Left lung (tissue), 14 donors: ENCODE measurements at places on chromosomes 6 and 20. TPM values are rescaled to one million over a fixed set of nuclear protein-coding genes. Genes with fewer than 3 reads are reported as not detected.

- DNase-seq = no peak
Observed at GRCh38 chr20:54200487-54201267, 7.2 kb upstream of the PFDN4 start.

- no peak for DNase-seq
Observed at GRCh38 chr6:110738899-110739365, 76.3 kb downstream of the CDK19 start.

- DNase-seq = no peak
Observed at GRCh38 chr6:154161689-154162088, 122.6 kb downstream of the OPRM1 start.

DNA sequence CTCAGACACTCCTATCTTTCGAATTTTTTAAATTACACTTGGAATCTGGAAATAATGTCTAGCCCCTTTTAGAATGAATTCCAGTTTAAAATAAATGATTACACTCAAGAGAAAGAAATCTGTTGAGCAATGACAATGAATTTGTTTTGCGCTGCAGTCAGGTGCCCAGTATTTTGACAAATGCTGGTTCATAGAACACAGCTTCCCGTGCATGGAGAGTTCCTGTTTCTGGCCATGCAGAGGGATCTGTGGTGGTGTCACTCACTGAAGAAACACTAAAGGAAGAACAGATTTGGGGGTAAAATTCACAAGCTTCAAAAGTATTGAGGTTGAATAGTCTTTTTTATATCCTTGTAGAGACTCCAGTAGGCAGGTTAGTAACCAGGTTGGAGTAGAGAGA, 113.4 kb upstream of the CEP85L start:
- no peak for DNase-seq

GRCh38 chr6:151847064-151847463, 39.6 kb downstream of the ESR1 start:
- DNase-seq = peak; percentile 26

- DNase-seq = peak; percentile 5
Observed at GRCh38 chr6:125987026-125987617, 782 bp downstream of the TRMT11 start.

- no peak for DNase-seq
Observed at GRCh38 chr6:3888153-3888957, 39.2 kb downstream of the FAM50B start.

DNA sequence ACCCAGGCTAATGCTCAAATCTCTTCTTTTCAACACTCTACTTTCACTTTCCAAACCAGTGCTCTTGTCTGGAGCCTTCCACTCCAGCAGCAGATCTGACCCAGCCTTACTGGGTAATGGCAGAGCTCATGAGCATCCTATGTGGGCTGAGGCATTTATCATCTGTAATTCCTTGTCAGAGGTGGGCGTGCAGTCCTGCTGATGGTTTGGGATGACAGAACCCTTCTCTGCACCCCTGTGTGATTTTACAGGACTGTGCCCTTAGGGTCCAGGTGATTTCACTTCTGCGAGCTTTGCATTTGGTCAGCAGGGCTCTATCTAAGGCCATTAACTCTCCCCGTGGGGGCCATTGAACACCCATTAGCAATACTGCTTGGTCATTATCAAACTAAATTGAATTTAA, 55.4 kb downstream of the LAMA4 start:
- DNase-seq = no peak

- no peak for DNase-seq
Observed at GRCh38 chr6:168133168-168133561, 54.2 kb upstream of the FRMD1 start.

DNA sequence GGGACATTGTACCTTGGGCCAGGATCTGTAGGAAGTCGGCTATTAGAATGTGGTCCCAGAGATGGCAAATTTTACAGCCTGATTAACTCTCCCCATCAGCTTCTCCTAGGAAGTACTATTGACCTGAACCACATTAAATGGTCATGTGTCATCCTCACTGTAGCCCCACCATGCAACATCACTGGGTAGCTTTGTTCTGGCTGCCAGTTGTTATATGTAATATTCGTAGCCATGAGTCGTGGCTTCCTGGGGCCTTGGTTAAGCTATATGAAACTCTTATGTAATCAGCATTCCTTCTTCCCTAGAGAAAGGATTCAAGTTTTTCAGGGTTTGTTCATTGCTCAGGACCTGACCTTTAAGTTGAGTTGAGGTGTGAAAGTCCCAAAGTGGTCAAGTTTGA, 125.7 kb downstream of the ANKS1A start:
- no peak for DNase-seq

GRCh38 chr20:22584922-22585785, 782 bp upstream of the FOXA2 start:
- no peak for DNase-seq

DNA sequence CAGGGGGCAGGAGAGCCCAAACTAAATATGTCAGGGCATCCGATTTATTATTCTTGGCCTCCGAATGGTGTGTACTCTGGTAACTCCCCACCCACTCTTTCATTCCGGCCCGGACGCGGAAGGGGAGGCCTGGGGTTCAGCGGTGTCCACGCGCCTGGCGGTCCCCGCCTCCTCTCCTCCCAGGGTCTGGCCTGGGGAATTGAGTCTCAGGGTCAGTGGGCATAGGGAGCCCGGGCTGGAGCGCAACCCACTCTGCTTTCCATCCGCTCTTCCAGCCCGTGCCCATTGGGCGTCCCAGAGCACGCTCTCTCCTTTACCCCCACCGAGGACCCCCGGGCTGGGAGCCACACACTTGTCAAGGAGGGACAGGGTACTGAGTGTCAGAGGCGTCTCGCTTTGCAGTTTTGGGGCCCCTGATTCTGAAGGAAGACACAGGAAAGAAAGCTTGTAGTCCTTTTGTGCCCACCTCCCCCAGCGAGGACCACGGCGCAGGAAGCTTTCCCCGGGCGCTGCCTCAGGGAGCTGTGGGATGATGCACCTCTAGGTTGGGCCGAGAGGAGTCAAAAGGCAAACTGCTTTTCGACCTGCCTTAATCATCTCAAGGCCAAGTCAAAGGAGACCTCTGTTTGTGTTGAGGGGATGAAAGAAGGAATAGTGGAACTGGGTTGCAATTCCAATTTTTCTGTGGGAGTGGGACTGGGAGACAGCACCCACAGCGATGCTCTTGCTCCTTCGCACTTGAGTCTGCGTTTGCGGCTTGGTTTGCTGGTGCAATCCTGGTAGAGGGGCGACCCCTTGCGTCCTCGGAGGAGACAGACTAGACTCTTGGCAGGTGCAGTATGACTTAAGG, 2.5 kb downstream of the RSPO3 start:
- no peak for DNase-seq

GRCh38 chr6:148455674-148456558, 113.3 kb downstream of the SASH1 start:
- no peak for DNase-seq

DNA sequence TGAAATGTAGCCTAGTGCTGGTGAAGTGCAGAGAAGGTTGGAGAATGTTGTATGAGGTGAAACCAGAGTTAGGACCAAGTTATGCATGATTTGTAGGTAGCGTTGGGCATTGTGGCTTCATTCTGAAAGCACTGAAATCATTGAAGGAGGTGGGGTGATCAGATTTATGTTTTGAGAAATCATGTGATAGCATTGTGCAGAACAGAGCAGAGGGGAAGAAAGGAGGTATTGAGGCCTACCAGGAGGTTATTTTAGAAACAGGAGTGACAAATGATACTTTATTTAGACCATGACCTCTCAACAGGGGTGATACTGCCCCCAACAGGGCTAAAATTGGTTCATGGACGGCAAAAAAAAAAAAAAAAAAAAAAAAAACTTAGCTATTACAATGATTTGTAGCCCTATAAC, 15.6 kb upstream of the HMGN3 start:
- no peak for DNase-seq

DNA sequence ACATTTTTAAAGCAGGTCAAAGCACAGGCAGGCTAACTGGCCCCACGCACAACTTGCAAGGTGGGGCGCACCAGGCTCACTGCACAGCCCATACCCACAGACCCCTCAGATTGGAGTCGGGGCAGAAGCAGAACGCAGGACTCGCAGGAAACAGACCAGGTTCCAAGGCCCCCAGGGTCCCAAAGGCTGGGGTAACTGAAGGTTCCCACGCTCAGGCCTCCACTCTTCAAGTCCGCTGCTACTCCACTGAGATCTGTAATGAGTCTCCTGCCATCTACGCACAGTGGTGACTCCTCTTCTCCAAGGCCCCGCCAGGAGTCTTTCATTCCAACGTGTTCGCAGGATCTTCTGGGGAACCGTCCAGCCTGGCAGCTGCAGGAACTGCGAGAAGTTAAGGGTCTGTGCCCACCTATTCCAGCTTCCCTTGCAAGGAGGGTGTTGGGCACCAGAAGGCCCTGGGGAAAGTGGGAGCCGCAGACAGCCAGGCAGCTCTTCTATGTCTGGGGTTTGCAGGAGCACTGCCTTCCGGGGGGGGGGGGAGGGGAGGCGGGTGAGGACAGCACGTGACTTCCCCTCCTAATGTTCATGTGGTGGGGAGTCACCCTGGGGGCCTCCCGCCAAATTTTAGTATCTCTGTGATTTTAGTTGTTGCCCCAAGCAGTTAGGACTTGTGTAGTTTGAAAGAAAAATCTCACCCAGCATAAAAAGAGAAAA, 2.0 kb upstream of the TAF4 start:
- no peak for DNase-seq

DNA sequence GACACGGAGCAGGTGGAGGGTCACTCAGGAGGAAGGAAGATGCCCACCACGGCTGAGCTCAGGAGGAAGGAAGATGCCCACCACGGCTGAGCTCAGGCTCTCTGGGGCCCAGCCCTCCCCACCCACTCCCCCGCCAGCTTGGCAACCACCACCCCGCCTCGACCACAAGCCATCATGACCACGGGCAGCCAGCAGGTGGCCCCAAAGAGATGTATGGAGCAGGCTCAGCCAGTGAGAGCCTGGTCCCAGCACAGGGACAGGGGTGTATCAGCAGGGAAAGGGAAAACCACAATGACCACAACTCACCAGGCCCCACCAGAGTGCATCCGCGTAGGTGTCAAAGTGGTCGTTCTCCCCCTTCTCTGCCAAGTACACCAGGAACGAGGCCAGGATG, 30.4 kb downstream of the KCNQ2 start:
- DNase-seq = no peak

DNA sequence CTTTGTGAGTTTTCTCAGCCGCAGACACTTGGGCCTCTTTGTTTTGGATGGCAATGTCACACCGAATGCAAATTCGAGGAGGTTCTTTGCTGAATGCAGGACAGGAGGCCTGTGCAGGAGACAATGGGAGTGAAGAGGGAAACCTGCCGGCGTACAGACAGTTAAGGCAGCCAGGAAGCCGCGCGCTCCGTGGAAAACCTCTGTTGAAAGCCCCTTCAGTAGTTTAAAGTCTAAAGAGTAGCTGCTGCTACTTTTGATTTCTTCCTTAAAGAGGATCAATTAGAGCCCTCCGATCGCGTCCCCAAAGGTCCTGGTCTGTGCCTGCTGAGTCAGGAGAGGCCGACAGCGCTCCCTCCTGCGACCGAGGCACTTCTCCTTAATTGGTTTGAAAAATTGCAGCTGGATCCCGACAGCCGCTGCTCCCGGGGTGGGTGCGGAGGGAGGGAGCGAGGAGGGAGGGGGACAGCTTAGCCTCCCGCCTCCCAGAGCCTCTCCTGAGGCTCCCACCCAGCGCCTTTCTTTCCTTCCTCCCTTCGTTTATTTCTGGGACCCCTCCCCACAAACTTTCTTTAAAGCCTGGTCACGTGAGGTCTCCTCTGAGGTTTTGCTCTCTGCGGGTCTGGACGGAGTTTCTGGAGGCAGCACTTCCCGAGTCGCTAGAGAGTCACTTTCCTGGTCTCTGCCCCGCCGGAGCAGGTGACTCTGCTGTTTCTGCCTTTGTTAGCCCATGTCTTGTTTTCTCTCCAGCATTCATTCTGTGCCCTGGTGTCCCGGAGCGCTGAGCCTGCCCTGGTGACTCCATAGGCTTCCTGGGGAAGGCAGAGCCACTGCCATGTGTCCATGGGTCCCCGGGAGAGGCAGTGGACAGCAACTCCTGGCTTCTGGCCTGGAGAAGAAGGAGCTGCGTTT, 22.3 kb upstream of the RPP40 start:
- peak; percentile 48 for DNase-seq

- no peak for DNase-seq
Observed at GRCh38 chr6:40668203-40668602, 81.0 kb upstream of the LRFN2 start.

- DNase-seq = no peak
Observed at GRCh38 chr20:60341062-60341461, 382.8 kb downstream of the CDH26 start.

- no peak for DNase-seq
Observed at GRCh38 chr6:75424618-75425548, 68.7 kb downstream of the FILIP1 start.

DNA sequence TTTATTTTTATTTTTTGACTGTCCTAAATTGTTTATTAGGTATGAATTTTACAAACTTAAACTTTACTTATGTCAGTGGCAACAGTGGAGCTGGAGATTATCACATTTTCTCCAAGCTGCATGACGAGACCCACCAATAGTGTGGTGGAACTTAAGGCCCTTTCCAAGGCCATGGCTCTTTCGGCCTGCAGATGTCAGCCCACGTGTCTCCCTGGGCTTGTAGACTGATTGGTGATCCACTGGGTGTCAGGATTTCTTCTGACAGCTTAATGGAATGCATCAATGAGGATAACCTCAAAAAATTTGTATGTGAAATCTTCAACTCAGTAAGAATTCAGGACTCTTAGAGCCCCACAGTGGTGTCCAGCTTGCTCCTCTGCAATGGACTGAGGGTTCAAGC, 32.3 kb upstream of the OVOL2 start:
- no peak for DNase-seq

Gene GRM1
- not detected for total RNA-seq

Gene ITCH
- 59.6 TPM for total RNA-seq

Gene COL12A1
- 26.5 TPM for total RNA-seq

Gene SLC52A3
- 1.6 TPM for total RNA-seq

Gene ANGPT4
- 0.20 TPM for total RNA-seq

Gene PGC
- total RNA-seq = 266 TPM

Gene RAB32
- total RNA-seq = 48.7 TPM

Gene ACTL10
- total RNA-seq = 1.2 TPM

Gene POFUT1
- total RNA-seq = 29.2 TPM

Gene SAMD3
- 2.7 TPM for total RNA-seq

Gene LY6G6D
- not detected for total RNA-seq

Gene C4A
- 124 TPM for total RNA-seq

Gene SCRT2
- not detected for total RNA-seq
